ENCODE measurements at places on chromosomes 11 and 22. TPM values are rescaled to one million over a fixed set of nuclear protein-coding genes. Genes with fewer than 3 reads are reported as not detected.

- no peak for DNase-seq
Measured at GRCh38 chr11:70677232-70677916, 279.0 kb downstream of the CTTN start.

- DNase-seq, result no peak
Measured at GRCh38 chr11:13261591-13262061, 16.0 kb upstream of the BMAL1 start.

- DNase-seq, result no peak
Measured at GRCh38 chr11:28729339-28729738, 621.2 kb downstream of the METTL15 start.

- DNase-seq, result no peak
Measured at GRCh38 chr11:44813401-44813800, 86.6 kb downstream of the TSPAN18 start.

GRCh38 chr22:23470811-23471389, 109.2 kb downstream of the IGLL1 start:
- no peak for DNase-seq

DNA sequence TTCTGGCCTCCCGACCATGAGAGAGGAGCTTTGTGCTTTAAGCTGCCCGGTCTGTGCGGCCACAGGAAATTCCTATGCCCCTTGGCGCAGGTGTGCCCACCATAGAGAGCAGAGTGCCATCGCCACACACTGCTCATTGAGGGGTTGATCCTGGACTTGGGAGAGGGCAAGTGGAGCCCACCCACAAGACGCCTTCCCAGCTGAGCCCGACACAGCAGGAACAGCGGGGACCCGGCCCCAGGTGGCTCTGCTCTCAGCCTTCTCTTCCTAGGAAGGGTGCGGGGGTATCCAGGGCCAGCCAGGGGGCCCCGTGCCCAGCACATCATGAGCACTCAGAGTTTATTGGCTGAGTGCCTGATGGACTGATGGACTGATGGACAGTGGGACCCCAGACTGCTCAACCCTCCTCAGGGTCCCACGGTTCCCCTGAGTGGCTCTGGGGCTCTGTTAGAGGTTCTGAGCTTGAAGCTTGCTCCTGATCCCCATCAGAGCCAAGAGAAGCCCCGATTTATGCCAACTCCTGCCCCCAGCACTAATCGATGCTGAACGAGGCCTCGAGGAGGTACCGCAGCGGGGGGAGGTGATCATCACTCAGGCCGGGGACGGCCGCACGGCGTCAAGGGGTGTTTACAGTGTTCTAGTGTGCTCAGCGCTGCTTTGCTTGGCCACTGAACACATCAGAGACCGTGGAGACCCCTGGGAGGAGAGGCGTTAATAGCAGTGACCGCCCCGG, 13.5 kb upstream of the MRGPRD start:
- DNase-seq, result no peak

DNA sequence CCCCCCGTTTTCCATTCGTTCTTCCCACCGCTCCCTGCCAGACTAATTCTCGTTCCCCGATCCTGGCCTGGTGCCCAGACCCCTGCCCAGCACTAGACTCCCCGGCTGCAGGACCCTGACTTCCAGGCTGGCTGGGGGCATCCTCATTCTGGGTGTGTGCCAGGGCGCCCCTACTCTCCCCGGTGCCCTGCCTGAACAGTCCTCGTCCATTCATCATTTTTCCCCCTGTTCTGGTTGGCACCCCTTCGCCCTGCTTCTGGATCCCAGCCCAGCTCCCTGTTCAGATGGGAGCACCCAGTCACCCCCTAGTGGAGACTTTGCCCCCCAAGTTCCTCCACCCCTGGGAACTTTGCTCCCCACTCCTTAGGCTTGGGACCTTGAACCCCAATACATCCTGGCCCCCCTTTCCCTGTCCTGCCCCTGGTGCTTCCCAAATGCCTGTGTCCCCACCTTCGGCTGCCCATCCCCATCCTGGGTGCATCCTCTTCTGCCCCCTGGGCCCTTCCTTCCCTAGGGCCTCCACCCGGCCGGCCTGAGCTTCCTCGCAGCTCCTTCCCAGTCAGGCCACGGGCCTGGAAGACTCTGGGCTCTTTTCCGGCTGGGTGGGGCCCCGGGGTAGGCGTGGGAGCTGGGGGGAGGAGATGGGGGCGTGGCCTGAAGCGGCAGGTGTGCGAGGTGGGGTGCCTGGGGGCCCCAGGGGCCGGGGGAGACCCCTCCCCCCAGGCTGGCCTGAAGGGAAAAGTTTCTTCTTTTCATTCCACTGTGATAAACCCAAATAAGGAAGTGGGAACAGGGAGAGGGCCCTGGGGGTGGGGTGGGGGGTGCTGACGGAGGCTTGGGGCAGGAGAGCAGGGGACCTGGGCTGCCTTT, 908 bp downstream of the PLCB3 start:
- DNase-seq, result no peak

SHISA8 gene
- not detected for total RNA-seq

SCN3B gene
- total RNA-seq, result 2.6 TPM

DNA sequence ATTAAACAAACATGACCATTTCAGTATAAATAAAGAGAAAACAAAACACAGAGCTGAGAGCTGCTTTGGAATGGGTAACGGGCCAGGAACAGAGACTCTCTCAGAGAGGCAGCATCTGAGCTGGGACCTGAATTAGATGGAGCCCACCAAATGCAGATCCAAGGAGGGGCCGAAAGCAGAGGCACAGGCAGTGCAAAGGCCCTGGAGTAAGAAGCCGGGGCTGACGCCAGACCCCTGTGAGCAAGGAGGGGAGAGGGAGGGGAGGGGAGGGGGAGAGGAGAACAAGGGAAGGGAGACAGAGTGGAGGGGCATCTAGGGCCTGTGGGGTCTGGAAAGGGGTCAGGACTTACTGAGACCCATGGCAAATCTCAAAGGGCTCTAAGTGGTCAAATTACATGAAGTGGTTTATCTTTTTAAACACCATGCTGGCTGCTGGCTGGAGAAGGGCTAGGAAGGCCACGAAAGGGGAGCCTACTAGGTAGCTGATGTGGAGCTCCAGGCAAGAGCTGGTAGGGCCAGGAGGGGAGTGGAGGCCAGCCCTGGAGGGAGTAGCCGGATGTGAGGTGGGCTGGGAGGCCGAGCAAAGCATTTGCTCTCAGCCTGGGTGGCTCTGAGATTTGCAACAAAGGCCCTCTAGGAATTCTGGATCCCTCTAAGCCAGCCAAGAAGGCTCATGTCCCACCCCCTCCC, 3.2 kb downstream of the OSBPL5 start:
- no peak for DNase-seq

ANAPC15 gene
- total RNA-seq, result 26.9 TPM

DNA sequence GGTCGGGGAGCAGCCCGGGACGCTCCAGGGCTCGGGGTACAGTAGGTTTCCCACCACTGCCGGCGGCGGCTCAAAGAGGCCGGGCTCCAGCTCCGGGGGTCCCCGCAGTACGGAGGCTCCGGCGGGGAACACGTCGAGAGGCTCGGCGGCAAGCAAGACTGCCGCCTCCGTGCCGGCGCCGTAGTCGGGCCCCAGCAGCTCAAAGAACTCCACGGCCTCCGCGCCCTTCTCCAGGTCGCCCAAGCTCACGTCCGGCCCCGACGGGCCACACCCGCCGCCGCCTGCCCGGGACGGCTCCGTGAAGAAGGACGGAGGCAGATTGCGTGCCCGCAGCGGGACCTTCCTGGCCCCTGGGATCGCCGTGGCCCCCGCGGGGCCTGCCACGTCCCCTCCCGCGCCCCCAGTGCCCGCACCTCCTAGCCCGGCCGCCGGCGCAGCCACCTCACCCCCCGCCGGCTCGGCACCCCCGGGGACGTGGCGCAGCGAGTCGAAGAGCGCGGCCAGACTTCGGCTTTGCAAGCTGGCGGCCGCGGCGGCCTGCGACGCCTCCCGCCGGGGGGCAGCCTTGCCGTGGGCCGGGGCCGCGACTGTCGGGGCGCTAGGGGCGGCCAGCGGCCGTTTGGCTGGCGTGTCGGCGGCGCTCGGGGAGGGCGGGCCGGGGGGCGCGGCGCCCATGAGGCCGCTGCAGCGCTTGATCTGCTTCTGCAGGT, 775 bp downstream of the FAM181B start:
- DNase-seq, result no peak

GRCh38 chr22:29194184-29194583, 11.5 kb upstream of the EMID1 start:
- DNase-seq, result no peak

PDE3B gene
- 93.5 TPM for total RNA-seq

CCDC73 gene
- not detected for total RNA-seq

DNA sequence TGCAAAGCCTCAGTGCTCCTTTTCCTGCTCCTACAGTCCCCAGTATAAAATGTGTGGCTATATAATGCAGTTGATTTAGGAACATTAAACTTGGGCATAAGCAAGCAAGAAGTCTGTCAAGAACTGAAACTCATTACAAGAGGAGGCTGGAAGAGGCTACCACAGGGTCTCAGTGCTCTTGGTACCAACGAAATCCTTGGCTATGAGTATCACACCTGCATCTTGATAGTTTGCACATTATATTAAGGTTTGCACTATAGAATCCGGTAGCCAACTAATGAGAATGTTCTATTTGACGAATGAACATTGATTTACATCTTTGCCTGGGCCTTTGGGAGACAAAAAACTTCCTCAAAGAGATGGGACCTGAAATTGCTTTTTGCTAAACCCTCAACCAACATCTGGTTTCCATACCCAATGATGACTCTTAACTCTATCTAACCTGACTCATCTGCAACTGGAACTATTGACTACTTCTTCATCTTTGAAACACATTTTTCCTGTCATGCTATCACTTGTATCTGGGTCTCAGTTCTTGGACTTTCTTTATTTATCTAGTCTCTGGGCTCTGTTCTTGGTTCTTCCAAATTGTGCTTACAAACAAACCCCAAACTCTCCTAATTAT, 207.2 kb upstream of the CTSC start:
- no peak for DNase-seq

VPREB3 gene
- not detected for total RNA-seq

- DNase-seq, result no peak
Measured at GRCh38 chr11:133441964-133442660, 90.2 kb downstream of the OPCML start.

PRPF19 gene
- total RNA-seq, result 61.5 TPM

- DNase-seq, result no peak
Measured at GRCh38 chr11:30281476-30282288, 41.2 kb upstream of the ARL14EP start.

- DNase-seq, result no peak
Measured at GRCh38 chr11:33930317-33931021, 38.6 kb upstream of the LMO2 start.

APOL5 gene
- not detected for total RNA-seq

DNA sequence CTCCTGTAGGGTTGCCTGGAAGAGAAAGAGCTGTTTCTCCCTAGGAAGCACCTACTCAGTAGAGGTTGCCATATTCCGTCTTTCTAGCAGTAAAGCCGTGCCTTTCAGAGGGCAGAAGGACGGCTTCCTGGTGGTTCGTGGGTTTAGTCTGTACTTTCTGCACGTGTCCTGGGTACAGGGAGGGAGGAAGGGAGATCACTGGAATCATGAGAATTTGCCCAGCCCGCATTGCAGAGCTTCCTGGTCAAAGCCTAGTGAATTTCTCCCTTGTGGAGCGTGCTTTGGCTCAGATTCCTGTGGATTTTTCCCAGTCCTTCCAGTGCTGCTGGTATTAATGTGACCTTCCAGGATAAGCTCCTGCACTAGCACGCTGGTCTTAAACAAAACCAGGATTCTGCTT, 44.9 kb downstream of the GRAMD1B start:
- DNase-seq, result no peak

- DNase-seq, result no peak
Measured at GRCh38 chr22:19984851-19985811, 31.5 kb downstream of the ARVCF start.

GRCh38 chr11:2681408-2682145, 18.2 kb downstream of the KCNQ1OT1 start:
- DNase-seq, result no peak

DNA sequence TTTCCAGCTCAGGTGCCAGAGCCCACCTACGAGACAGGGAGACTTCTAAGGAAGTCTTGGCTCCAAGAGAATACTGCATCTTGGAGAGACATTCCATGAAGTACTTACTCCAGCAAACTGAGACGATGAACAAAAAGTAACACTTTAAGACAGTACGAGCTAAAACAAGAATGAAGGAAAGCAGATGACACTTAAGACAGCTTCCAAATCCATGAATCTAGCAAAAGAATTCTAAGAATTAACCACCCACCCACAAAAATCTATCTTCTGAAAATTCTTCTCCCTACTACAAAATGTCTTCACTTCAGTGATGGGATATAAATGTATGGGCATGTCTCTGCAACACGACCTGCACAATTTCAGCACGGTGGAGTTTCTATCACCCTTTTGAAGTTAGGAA, 132.9 kb downstream of the C11orf58 start:
- DNase-seq, result no peak

DNA sequence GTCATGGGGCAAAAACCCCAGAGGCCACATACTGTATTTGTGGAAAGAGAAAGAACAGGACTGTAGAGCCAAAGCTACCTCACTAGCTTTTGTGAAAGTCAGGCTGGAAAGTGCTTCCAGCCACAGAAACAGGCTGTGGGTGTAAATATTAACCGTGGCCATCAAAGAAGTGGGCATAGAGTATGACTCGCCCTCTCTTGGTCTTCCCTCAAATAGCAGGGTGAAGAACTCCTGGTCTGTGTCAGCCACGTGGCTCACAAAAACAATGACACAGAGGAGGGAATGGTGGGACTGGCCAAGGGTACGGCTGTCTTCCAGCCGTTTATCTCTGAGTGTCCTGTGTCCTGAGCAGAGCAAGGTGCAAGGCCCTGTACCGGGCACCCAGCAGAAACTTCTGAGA, 37.6 kb upstream of the UBASH3B start:
- DNase-seq, result no peak

NEFH gene
- 0.38 TPM for total RNA-seq

DNA sequence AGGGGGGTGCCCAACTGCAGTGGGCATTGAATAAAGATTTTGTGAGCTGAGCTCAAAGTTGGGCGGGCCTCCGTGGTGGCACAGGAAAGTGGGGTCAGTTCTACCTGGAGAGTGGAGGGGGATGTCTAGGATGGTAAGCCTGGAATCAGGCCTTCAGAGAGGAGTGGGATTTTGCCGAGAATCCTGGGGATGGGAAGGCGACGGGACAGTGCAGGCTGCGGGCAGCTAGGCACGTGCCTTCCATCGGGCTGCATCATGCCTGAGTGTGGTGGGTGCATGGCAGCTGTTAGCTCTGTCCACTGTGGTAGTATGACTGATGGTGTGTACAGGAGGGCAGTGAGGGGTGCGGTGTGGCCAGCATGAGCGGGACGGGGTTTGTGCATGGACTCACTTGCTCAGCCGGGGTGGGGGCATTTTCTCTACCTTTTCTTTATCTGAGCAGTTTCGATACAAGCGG, 3.6 kb downstream of the SHANK3 start:
- DNase-seq, result no peak

DNA sequence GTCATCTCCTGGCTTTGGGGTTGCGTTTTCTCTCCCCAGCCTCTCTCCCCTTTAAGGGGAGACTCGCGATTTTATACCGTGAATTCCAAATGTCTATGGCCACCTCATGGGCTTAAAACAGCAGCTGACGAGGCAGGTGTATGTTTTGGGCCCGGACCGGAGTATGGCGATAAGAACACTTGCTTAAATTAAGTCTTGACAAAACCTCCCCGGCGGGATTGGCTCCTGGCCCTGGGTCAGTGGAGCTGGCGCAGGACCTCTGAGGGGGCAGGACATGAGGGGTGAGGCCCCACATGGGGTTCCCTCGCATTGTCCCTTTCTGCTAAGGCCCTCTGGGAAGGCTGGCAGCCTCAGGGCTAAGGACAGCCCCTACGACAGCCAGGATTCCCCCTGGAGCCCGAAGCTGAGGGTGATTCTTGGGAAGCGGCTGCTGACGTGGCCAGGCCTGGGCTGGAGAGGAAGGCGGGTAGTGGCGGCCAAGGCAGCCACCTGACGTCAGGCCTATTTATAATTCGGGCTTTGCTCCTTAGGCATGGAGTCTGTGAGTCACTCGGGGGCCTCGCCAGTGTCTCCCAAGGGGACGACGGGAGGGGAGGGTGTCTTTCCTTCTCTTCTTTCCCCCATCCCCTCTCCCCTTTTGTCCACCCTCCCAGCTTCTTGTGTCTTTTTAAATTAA, 12.7 kb downstream of the MYO18B start:
- no peak for DNase-seq
